T-helper 17 cell (primary cell): ENCODE measurements at places on chromosomes 12 and 14. TPM values are rescaled to one million over a fixed set of nuclear protein-coding genes. Genes with fewer than 3 reads are reported as not detected.

The SYCP3 gene
- 0.29 TPM for total RNA-seq

The NEUROD4 gene
- total RNA-seq = not detected

GRCh38 chr14:22002860-22003284 is 329.3 kb upstream of the OR4E1 start:
- DNase-seq = peak; percentile 47

GRCh38 chr12:5441497-5442236 is 9.8 kb downstream of the NTF3 start:
- no peak for DNase-seq

- no peak for DNase-seq
Observed at GRCh38 chr12:107767466-107767865, 6.5 kb upstream of the PRDM4 start.

GRCh38 chr12:121293603-121294002 is 2.9 kb downstream of the CAMKK2 start:
- DNase-seq = no peak

The CLEC7A gene
- 8.2 TPM for total RNA-seq

The HOXC11 gene
- total RNA-seq = not detected

DNA sequence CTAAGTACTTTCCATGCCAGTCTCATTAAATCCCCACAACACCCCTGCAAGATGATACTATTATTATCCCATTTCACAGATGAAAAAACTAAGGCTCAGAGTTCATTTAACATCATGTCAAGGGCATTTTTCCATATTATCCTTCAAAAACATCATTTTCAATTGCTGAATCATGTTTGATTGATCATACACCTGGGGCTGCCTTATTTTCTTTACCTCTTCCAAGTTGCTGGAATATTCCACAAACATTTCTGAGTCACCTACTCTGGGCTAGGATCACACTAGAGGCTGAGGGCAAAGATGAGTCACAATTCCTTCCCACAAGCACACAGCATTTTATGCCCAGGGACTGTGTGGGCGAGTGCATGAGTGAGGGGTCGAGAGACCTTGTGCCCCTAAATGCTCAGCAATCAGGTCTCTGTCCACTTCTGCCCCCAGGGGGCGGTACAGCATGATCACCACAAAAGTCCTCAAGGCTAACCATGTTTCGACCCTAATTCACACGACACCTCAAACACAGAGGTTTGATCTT is 14.1 kb upstream of the TMEM119 start:
- peak; percentile 38 for DNase-seq

The GARIN6 gene
- total RNA-seq = not detected

The AMDHD1 gene
- 0.47 TPM for total RNA-seq

The ARG2 gene
- 5.2 TPM for total RNA-seq

The IFNG-AS1 gene
- total RNA-seq = 0.29 TPM

DNA sequence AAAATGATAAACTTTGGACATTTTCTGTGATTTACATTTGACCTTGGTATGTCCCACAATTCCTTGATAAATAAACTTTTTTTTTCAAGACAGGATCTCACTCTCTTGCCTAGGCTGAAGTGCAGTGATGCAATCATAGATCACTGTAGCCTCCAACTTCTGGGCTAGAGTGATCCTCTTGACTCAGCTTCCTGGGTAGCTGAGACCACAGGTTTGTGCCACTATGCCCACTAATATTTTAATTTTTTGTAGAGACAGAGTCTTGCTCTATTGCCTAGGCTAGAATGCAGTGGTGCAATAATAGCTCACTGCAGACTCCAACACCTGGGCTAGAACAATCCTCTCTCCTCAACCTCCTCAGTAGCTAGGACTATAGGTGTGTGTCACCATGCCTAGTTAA is 79.1 kb upstream of the PTGDR start:
- DNase-seq = no peak

DNA sequence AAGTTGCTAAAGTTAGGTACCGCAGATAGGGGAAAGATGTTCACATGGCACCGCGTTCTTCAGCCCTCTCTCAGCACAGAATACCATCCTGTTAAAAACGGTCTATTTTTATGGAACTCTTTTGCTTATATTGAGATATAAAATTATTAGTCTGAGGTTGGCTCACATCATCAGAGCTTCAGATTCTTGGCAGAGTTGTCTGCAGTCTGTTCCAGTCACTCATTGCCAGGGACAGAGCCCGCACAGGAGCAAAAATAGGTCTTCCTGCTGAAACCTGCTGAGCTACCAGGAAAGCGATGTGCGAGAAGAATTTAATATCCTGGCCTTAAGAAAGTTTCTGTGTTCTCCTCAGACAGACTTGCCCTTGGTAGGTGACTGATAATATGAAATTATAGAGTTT is 249.8 kb downstream of the VRK1 start:
- DNase-seq = no peak

DNA sequence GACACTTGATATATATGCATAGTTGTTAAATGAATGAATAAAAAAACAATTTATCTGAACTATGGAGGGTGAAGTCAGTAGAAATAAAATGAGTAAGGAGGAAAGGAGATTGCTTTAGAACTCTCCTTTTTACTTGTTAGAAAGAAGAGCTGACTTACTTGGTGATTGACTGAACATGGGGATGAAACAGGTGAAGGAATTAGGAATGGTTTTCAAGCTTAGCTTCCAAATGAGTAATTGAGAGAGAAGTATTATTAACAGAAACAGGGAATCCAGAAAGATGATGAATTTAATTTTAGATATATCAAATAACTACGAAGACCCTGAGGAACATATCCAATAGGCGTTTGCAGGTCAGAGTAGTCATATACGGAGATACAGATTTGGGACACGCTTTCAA is 33.6 kb upstream of the EMP1 start:
- DNase-seq = no peak

- DNase-seq = no peak
Observed at GRCh38 chr12:69417231-69417630, 53.0 kb upstream of the FRS2 start.

DNA sequence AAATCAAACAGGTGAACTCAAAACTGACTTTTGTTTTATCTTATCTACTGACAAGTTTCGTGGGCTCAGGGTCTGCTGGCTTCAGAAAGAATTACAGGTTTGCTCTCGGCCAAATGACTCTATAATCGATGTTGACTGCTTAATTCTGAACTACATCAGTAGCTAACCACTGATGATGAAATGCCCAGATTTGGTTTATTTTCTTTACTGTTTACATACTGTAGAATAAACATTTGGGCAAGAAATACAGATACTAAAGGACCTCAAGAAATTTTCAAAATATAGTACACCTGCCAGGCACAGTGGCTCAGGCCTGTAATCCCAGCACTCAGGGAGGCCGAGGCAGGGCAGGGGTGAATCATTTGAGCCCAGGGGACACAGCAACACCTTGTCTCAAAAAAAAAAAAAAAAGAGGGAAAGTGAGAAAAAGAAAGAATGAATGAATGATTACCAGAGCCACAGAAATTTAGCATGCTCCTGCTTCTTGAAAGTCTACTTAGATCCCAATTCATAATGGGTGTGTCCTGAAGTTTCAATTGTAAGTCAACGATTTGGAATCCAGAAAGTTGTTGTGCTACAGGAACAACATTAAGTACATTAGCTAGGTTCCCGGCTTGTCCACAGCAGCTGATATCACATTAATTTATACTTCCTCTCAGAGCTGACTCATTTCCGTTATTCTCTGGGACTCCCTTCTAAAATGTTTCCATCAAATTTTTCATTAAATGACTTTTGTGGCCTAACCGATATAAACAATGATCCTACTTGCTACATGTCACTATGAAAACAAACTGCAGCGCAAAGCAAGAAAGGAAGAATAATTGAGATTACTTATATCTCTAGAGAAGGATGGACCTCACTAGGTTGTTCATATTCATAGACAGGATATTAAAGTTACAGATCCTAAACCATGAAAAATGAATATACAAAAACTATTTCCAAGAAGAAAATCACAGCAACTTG is 134.3 kb downstream of the MED13L start:
- DNase-seq = no peak

DNA sequence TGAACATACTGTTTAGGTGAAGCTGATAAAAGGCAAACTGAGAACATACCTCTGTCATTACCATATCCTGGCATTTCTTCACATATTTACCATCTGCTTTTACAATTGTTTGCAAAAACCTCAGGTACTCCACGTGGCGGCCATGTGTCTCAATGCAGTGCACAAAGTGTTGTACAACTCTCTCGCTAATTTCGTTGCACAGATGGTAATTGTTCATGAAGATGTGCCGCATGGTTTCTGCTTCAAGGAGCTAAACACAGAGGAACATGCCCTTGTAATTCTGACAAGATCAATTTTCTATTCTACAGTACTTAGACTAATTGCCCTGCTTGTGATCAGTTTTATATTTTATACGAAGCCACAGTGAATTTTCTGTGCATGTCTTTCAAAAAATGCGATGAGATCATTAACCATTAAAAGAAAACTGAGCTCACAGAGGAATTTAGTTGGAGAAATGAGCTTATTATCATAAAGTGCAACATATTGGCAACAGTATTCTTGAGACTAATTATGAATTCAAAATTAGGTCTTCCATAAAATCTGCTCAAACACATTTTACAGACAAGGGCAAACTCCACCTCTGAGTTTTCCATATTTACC is 233.8 kb downstream of the ITPR2 start:
- no peak for DNase-seq

DNA sequence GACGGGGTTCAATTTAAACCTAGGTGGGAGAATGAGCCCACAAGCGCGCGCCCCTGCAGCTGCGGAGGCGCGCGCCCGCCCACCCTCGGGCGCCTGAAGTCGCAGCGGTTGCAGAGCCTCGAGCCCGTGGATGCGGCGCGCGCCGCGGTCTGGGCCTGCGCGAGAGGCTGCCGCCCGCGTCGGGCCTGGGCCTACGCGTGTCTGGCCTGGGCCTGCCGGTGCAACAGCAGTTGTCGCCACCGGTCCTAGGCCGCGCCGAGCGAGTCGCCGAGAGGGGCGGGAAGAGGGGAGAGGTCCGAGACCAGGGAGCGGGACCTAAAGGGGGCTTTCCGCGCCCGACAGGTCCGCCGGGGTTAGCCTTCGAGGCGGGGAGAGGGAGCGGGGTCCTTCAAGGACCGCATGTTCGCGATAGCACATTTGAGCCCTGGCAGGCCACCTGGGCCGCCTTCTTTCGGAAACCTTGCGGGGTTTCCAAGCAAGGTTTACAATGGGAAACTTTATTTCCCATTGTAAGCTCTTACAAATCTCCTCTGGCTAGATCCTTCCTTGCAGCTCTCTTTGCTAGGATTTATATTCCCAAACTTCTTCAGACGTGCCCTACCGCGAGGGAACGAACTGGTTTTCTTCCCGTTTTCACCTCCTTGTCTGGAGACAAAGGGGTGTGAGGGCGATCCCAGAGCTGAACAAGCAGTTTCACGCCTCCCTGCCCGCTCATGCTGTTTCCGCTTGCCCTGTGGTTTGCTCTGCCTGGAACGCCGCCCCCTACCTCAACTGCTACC is 6.8 kb downstream of the SIX6 start:
- no peak for DNase-seq

DNA sequence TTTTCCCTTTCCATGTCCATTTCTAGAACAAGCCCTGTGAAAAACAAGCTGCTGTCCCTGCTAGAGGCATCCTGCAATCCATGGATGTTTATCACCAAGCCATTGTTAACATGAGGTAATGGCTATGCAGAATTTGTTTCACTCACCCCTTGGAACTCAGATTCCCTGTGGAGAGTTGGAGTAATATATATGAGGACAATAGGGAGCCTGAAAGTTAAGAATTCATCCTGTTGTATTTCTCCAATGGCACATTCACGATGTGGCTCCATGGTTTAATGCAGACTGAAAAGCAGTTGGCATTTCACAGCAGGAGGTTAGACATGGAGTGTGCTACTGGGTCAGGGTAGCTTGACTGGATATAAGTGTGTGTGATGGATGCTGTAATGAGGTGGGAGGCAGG is 32.4 kb downstream of the GPR65 start:
- no peak for DNase-seq

DNA sequence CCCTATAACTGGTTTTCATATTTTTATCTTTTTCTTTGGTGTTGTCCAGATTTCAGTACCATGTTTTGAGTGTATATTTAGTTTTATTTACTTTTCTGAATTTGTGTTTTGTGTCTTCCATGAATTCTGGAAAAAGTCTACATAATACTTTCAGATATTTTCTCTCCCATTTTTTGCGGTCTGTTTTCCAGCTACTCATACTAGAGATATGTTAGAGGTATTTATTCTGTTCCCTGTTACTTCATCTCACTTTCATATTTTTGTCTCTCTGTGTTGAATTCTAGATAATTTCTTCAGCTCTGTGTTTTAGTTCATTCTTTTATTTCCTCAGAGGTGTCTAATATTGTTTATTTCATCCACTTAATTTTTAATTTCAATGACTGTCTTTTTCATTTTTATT is 74.2 kb downstream of the IFT81 start:
- DNase-seq = no peak

GRCh38 chr12:15115434-15115833 is 105.8 kb downstream of the RERG start:
- no peak for DNase-seq

DNA sequence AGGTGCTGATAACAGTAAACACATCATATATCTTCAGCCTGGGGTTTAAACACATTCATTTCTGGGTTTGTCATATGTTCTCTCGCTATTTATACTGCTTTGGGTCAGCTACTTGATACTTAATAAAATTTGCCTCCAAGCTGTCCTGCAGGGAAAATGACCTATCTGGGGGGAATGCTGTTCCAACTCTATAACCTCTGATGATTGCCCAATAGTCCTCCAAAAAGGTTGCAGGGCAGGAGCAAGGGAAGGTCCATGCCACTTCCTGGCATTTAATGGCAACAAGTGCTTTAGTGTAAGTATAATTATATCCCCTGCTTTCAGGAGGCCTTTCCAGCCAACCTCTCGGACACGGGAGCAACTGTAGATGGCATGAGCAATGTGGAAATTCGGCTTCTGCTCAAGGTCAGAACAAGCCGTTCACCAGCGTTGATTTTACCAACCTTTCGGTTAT is 198.0 kb upstream of the EEA1 start:
- DNase-seq = no peak

The TMEM117 gene
- 6.5 TPM for total RNA-seq

The SUSD6 gene
- total RNA-seq = 101 TPM

- DNase-seq = no peak
Observed at GRCh38 chr14:96888158-96888557, 91.0 kb downstream of the VRK1 start.

DNA sequence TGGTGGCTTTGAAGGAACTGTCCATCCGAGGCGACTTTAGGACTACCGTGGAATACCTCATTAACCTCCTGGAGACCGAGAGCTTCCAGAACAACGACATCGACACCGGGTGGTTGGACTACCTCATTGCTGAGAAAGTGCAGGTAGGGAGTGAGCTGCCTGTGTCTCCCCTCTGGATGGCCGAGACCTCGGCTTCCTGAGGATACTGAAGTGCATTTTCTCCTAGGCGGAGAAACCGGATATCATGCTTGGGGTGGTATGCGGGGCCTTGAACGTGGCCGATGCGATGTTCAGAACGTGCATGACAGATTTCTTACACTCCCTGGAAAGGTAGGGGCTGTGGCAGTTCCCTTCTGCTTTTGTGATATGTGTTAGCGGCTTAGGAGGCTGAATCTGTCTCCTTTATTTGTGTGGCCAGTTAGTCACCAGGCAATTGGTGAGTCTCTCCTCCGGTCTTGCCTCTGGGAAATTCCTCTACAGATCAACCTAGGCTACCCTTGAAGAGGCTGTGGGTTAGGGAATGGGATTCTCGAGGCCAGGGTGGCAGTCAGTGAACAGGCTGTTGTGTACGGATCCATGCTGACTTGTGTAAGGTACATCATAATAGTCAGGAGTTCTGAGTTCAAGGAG is 75.3 kb downstream of the ACACB start:
- no peak for DNase-seq
